Fibroblast of skin of left quadriceps (primary cell): ENCODE measurements at places on chromosomes 2 and 18.

GRCh38 chr2:74554820-74555531, 456 bp downstream of the DOK1 start:
- no peak for DNase-seq

DNA sequence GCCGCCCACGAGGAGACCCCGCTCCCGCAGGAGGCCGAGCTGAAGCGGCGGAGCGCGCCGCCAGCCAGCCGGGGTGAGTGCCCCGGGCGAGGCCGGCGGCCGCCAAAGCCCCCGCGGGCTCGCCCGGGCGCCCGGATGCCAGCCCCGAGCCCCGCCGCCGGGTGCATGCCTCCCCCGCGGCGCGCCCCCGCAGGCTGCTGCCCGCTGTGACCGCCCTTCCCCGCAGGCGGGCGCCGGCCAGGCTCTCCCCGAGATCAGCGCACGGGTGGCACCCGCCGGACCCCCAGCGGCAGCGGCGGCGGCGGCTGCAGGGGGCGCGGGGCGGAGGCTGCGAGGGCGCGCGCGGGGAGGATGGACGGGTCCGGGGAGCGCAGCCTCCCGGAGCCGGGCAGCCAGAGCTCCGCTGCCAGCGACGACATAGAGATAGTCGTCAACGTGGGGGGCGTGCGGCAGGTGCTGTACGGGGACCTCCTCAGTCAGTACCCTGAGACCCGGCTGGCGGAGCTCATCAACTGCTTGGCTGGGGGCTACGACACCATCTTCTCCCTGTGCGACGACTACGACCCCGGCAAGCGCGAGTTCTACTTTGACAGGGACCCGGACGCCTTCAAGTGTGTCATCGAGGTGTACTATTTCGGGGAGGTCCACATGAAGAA, 470 bp downstream of the KCNF1 start:
- DNase-seq: no peak

GRCh38 chr2:189534854-189535832, 45.4 kb downstream of the SLC40A1 start:
- DNase-seq: peak; percentile 51

- DNase-seq: no peak
These were observed 85.2 kb upstream of the FN1 start for GRCh38 chr2:215521031-215521430.

DNA sequence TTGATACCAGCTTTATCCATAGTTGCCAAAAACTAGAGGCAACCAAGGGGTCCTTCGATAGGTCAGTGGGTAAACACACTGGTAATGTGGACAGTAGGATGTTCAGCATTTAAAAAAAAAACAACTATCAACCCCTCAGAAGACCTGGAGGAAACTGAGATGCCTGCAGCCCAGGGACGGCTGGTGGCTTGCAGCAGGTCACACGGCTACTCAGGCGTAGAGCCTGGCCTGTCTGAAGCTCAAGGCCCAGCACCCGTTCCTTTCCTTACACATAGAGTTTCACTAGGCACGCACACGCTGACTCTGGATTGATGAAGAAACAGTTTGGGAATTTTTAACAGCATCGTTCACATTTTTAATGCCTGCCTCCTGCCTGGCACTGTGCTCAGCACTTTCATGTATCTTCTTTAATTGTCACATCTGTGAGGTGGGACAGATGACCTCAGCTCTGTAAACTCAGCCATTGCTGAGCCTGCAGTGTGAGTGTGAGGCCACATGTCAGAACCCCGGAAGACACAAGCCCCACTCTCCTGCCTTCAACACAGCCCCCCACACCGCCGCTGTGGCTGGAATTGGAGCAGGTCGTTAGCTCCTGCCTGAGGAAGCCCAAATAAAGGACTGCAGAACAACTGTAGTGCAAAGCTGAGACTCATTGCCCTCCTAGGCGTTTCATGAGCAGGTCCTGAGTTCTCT, 40.7 kb downstream of the TRAPPC12 start:
- DNase-seq: no peak

GRCh38 chr2:45072064-45072861, 63.0 kb upstream of the SIX2 start:
- DNase-seq: no peak

DNA sequence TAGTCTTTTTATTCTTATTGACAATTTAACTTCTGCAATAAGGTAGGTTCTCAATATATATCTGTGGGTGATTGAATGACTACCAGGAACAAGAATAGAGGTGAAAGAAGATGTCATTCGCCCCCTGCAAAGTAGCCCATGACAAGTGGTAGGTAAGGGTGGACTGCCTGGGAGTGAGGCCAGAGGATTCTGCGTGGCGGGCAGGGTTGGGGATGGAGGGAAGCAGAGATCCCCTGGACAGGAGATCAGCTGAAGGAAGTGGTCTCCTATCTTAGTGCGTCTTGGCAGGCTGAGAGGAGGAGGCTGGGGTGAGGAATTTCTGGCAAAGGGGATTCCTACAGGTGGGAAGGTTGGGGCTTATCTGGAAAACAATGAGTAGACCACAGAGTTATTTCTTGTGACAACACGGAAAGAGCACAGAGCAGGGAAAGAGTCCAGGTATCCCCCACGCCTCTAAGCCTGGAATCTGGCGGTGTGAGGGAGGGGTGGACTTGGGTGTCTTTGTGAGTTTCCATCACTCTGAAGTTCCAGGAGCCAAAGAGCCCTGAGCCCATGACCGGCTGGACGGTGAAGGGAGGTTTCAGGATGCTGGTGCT, 21.5 kb upstream of the MYCN start:
- no peak for DNase-seq

GRCh38 chr2:58137221-58137620, 90.6 kb downstream of the VRK2 start:
- DNase-seq: no peak

GRCh38 chr18:61992285-61992684, 99.5 kb upstream of the RNF152 start:
- peak; percentile 65 for DNase-seq

GRCh38 chr18:74290021-74290420, 1.7 kb downstream of the CYB5A start:
- DNase-seq: no peak

DNA sequence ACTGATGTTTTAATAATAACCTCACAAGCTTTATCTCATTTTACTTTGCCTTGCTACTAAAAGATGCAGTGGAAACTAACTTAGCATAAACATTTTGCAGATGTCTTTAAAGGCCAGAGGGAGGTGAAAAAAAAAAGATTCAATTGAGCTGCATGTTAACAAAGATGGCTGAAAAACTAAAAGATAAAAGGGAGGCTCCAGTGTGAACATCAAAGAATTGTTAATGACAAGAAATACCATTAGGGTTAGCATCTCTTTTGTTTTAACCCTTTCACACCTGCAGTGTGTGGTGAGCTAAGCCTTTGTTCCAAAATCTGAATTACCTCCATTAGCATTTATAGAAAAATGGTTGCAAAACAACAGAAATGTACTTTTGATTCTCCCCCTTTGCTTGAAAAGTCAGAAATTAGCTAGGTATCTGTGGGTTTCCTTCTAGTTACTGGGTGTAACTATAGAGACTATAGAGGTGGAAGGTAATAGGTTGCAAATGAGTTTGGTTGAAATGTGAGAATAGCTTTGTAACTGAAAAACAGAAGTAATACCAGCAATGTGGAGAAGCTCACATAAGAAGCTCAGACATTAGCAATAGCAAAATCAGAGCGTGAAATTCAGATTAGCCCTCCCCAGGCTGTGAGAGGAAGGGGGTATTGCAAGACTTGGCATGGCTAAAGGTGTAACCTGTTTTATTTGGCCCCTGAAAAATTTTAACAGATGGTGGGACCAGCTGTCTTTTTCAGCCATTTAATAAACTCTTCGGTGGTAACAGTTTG, 34.8 kb upstream of the SP5 start:
- DNase-seq: no peak

DNA sequence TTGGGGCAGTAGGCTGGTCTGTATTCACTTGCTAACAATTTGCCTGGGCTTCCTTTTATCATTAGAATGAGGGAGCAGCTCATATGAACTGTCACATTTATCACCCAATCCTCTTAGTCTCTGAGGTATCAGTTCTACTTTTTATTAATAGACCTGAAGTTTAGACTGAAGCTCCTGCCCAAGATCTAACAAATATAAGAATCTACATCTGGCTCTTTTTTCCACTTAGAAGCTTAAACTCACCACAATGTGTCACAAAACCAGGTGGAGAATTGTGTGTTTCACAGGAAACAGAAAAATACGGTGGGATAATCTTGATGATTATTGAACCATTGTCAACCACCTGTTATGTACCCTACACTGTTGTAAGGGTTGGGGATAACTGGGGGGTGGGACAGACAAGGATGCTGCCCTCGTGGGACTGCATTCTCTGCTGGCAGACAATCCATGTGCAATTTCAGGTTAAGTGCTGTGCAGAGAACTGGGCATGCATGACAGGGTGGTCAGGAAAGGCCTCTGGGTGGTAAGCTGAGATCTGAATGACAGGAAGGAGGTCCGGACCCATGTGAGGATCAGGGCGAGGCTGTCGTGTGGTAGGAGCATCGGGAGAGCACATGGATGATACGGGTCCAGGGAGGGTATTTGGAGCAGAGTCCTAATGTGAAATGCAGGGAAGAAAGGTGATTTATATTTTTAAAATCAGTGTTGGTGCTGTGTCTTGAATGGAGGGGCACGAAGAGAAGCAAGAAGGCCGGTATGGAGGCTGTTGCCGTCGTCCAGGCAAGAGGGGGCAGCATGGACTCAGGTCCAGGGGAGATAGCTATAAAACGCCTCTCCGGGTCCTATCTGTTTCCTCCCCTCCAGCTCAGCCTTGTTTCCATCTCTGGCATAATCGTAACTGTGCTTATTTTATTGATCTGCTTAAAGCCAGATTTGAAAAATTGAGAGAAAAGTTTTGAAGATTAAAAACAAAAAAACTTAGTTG, 17.6 kb downstream of the MYL12B start:
- DNase-seq: no peak
